A549 treated with CpdA at 1 μM for 4 hours (cell line): ENCODE measurements at places on chromosomes 1 and 21. TPM values are rescaled to one million over a fixed set of nuclear protein-coding genes. Genes with fewer than 3 reads are reported as not detected.

Gene CYP4A11
- not detected in 5 replicates for total RNA-seq

Gene PTPN14
- 8.5 to 11.1 TPM (median 10.3 TPM) in 5 replicates for total RNA-seq

Gene BARHL2
- not detected in 5 replicates for total RNA-seq

Gene BCAS2
- total RNA-seq: 27.5 to 31.1 TPM (median 29.3 TPM) in 5 replicates

Gene AMY1A
- not detected in 5 replicates for total RNA-seq

Gene COL8A2
- 0.06 to 0.15 TPM (median 0.09 TPM) in 5 replicates for total RNA-seq

Gene NR1I3
- total RNA-seq: 0.03 TPM in 1 of 5 replicates, not detected in the others

Gene LRRN2
- total RNA-seq: 13.7 to 20.6 TPM (median 15.7 TPM) in 5 replicates

Gene RIPPLY3
- 0.56 to 0.73 TPM (median 0.66 TPM) in 5 replicates for total RNA-seq

Gene SRGAP2C
- 5.6 to 12.5 TPM (median 8.6 TPM) in 5 replicates for total RNA-seq

Gene UMODL1
- not detected in 5 replicates for total RNA-seq

Gene PRR9
- total RNA-seq: not detected in 5 replicates

Gene RUNX3
- total RNA-seq: 5.5 to 7.3 TPM (median 6.2 TPM) in 5 replicates

Gene KCND3
- 0.04 to 0.06 TPM in 2 of 5 replicates, not detected in the others for total RNA-seq

Gene FNDC10
- 4.7 to 8.5 TPM (median 8.1 TPM) in 5 replicates for total RNA-seq

Gene LAPTM5
- total RNA-seq: 0.10 to 0.23 TPM (median 0.19 TPM) in 4 of 5 replicates, not detected in the other

Gene TAL1
- total RNA-seq: not detected in 5 replicates

Gene TDRD5
- total RNA-seq: 0.01 to 0.09 TPM (median 0.05 TPM) in 3 of 5 replicates, not detected in the others

Gene SLC27A3
- total RNA-seq: 1.2 to 3.5 TPM (median 1.5 TPM) in 5 replicates

Gene OR2L3
- not detected in 5 replicates for total RNA-seq

Gene FCRLB
- total RNA-seq: 1.2 to 1.9 TPM (median 1.7 TPM) in 5 replicates

Gene PHTF1
- total RNA-seq: 16.1 to 20.5 TPM (median 16.8 TPM) in 5 replicates

Gene SPRR5
- not detected in 5 replicates for total RNA-seq

Gene ARHGEF10L
- total RNA-seq: 4.9 to 7.8 TPM (median 6.7 TPM) in 5 replicates

Gene FCRLA
- total RNA-seq: 0.03 TPM in 1 of 5 replicates, not detected in the others

Gene OR2W3
- not detected in 5 replicates for total RNA-seq
